DMS79 treated with DMSO at 0.1 percent for 48 hours (cell line): ENCODE measurements at places on chromosomes 3 and 15.

DNA sequence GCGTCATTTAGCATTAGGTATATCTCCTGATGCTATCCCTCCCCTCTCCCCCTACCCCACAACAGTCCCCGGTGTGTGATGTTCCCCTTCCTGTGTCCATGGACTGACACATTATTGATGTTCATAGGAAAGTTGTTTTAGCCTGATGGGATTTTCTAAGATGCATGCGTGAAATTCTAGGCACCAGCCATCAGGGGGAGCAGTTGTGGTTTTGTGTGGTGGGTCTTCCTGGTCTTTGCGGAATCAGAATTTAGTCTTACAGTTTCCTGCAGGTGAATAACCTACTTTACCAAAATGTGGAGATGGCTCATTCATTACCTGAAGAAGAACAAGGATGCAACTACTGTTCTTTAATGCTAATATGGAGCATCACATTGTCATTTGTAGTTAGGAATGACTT lies 455.0 kb upstream of the THBS1 start:
- DNase-seq: no peak

- DNase-seq: no peak
These were observed 66.3 kb upstream of the IL12A start for GRCh38 chr3:159922193-159922840.

- DNase-seq: no peak
These were observed 86.3 kb upstream of the MEX3B start for GRCh38 chr15:82132096-82132495.

- no peak for DNase-seq
These were observed 23.2 kb downstream of the ALS2CL start for GRCh38 chr3:46670000-46670890.

- no peak for DNase-seq
These were observed 1109.0 kb downstream of the TUSC7 start for GRCh38 chr3:117818592-117818991.

DNA sequence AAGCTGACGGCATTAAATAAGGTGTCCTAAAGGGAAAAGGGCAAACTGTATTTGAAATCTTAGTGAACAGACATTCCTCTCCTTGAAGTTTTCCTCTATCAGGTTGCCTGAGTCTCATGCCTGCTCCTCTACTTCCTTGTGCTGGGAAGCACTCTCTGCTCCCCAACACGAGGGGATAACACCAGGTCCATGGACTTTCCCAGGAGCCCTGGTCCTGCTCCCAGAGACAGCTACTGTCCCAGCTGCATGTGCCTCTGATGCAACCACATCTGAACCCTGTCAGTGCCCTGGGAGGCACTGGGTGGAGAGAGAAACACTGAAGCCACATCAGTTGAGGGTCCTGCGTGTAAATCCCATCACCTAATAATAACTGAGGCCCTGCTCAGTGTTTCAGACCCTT lies 7.4 kb downstream of the TLR9 start:
- no peak for DNase-seq

- DNase-seq: no peak
These were observed 307.9 kb upstream of the CBLB start for GRCh38 chr3:106176734-106177133.

- DNase-seq: no peak
These were observed 643 bp downstream of the MYO5A start for GRCh38 chr15:52527911-52528563.

DNA sequence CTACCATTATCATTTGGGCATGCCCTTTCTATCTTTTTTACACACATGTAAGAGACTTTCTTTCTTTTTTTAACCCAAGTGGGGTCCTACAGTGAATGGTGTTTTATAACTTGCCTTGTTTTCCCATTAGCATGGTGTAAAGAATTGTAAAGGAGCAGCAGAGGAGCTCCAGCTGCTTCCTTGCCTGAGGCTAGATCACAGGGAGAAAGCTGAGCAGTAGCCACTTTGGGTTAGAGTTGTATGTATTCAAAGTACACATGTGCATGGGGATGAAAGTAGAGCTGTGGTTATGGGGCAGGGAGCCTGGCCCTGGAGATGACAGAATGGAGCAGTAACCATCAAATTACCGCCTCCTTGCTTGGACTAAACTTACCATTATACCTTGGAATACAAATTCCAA lies 231.1 kb upstream of the PDZRN3 start:
- no peak for DNase-seq

- no peak for DNase-seq
These were observed 646.5 kb downstream of the MCTP2 start for GRCh38 chr15:94877833-94878232.

GRCh38 chr3:102224171-102224570 lies 210.6 kb upstream of the ZPLD1 start:
- DNase-seq: no peak

DNA sequence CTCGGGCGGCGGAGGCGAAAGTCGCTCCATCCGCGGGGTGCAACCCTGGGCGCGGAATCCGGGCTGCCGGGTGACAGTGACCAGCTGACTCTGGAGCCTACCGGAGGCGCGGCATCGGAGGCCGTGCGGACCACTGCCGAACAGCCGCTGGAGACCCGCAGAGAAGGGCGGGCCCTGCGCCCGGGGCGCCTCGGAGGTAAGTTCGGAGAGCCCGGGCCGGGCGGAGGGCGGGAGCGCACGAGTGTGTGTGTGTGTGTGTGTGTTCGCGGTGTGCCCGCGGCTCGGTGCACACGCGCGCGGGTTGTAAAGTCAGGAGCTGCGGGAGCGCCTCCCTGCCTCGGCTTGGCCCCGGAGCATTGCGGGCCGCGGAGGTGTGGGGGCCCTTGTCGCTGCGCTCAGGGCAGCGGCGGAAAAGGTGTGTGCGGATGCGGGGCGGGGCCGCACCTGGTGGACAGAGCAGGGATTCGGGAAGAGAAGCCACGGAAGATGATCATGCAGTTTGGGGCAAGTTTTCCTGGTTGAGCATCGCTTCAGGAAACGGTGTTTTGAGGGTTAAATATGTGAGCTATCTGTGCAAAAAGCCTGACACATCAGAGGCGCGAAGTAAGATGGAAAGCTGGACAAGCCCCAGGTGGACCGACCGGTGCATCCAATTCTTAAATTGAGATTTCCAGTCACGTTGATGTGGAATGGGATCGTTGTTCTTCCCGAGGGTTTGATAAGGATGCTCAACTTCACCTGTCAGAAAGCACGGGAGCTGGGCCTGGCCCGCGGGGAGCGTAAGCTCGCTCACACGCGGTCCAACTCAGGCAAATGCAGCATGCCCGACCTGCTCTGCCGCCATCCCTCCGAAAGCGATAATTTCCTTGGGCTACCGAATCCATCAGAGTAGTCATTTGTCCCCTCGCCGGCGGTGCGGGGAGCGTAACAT lies 474 bp downstream of the MINAR1 start:
- no peak for DNase-seq

- DNase-seq: no peak
These were observed 28.0 kb upstream of the HEG1 start for GRCh38 chr3:125083776-125084175.
